Aortic smooth muscle cell (primary cell): ENCODE measurements at places on chromosomes 6 and 20. TPM values are rescaled to one million over a fixed set of nuclear protein-coding genes. Genes with fewer than 3 reads are reported as not detected.

Gene PLCB1
- 13.7 and 24.3 TPM in 2 replicates for total RNA-seq

Gene ZC2HC1B
- total RNA-seq: not detected in 2 replicates

Gene SLC22A16
- total RNA-seq: not detected in 2 replicates

Gene PRL
- total RNA-seq: not detected in 2 replicates

Gene RGS17
- 19.3 and 37.3 TPM in 2 replicates for total RNA-seq

Gene BPIFB1
- total RNA-seq: not detected in 2 replicates

Gene OPRM1
- not detected in 2 replicates for total RNA-seq

Gene LY6G5C
- total RNA-seq: 0.40 and 0.75 TPM in 2 replicates

Gene HLA-DQA2
- total RNA-seq: not detected in 2 replicates

Gene FAM83C
- total RNA-seq: not detected in 2 replicates

Gene JPH2
- 0.13 and 0.37 TPM in 2 replicates for total RNA-seq

Gene EPHA7
- total RNA-seq: under 0.01 TPM in 1 of 2 replicates, not detected in the other
